ENCODE measurements at places on chromosomes 5 and 9. TPM values are rescaled to one million over a fixed set of nuclear protein-coding genes. Genes with fewer than 3 reads are reported as not detected.

DNA sequence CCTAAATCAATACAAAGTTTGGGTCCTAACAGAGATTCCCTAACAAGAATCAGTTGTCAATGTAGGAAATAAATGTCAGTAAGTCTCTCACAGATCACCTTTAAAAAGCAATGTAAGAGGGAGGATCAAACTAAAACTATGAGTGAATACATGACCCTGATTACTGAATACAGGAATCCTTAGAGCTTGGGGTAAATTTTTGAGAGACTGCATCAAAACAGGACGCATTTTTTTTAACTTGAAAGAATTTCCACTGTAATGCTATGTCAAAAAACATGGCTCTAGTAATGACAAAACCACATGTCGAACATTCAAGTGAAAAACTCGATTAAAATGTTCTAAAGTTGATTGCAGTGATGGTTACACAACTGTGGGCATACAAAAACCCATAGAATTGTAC lies 21.9 kb downstream of the ZDHHC21 start:
- no peak for DNase-seq

DNA sequence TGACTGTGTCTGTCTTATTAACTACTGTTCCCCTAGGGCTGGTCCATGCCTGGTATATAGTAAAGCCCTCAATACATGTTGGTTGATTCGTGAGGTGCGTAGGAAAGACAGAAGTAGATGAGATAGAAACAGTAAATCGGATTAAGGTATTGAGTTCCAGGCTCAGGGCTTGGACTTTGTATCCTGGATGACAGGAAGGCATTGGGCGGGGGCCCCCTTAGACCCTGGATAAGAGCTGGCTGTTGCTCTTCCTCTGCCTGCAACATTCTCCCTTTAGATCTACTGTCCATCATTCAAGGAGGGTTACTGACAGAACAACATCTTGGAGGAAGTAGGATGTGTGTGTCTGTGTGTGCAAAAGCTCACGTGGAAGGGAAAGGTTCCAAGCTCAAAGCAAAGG lies 31.2 kb upstream of the CTNNA1 start:
- DNase-seq: no peak

DNA sequence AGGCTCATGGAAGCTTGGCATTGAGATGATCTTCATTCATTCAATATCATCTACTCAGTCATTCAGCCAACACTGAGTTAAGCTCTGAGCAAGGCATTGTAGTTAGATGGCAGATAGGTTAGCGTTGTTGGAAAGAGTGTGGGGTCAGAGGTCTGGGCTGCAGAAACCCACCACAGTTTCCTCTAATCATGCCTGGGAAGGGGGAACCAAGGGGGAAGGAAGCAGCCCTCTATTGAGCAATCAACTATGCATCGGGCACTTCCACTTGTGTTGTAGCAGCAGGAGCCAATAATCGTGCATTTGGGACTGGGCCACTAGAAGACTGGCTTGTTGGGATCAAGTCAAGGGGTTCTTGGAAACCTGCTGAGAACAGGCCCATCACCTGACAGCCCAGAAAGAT lies 139.1 kb downstream of the PIP5K1B start:
- DNase-seq: peak; percentile 72

GRCh38 chr9:77092536-77092935 lies 73.1 kb downstream of the FOXB2 start:
- no peak for DNase-seq

- DNase-seq: no peak
Measured at GRCh38 chr9:7174301-7174700, 416.5 kb downstream of the KDM4C start.

DNA sequence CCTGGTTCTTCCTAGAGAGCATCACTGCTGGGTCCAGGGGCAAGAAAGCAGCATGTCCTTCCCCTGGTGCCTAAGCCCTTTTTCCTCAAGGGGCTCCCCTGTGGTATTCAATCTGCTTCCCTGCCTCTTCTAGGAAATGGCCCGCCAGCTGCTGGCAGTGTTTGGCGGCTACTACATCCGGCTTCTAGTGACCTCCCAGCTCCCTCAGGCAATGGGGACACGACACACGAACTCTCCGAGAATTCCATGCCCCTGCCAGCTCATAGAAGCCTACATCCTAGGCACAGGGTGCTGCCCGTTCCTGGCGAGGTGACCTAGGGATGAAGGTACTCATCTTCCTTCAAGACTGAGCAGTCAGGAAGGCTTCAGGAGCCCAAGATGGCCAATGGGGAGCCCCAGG lies 14.6 kb downstream of the TEX53 start:
- DNase-seq: no peak

The CD74 gene
- 4,939 TPM for polyA plus RNA-seq

DNA sequence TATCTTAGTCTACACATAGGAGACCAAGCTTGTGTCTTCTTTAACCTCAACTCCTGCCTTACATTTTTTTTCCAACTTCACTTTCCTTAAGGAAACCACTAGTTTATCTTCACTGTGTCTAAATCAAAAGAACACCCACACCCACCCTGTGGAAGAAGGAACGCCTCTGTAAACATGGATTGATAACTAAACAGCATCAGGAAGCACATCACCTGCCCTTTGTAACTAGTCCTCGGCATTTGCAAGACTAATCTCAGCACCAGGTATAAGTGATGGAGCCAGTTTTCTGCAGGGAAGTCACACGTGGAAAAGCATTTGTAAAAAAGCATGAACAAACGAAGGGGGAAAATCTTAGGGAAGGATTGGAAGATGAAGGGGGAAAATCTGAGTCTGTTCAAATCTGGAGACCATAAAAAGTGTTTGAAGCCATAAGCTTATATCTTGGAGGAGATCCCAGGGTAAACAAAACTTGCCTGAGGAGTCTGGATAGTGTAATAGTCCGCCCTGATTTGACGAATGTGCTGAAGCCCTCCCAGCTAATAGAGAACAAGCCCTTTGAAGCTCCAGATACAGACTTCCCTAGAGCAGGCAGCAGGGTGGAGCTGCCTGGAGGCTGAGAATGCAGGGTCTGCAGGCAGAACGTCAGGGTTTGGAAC lies 117.3 kb upstream of the LHFPL2 start:
- no peak for DNase-seq

DNA sequence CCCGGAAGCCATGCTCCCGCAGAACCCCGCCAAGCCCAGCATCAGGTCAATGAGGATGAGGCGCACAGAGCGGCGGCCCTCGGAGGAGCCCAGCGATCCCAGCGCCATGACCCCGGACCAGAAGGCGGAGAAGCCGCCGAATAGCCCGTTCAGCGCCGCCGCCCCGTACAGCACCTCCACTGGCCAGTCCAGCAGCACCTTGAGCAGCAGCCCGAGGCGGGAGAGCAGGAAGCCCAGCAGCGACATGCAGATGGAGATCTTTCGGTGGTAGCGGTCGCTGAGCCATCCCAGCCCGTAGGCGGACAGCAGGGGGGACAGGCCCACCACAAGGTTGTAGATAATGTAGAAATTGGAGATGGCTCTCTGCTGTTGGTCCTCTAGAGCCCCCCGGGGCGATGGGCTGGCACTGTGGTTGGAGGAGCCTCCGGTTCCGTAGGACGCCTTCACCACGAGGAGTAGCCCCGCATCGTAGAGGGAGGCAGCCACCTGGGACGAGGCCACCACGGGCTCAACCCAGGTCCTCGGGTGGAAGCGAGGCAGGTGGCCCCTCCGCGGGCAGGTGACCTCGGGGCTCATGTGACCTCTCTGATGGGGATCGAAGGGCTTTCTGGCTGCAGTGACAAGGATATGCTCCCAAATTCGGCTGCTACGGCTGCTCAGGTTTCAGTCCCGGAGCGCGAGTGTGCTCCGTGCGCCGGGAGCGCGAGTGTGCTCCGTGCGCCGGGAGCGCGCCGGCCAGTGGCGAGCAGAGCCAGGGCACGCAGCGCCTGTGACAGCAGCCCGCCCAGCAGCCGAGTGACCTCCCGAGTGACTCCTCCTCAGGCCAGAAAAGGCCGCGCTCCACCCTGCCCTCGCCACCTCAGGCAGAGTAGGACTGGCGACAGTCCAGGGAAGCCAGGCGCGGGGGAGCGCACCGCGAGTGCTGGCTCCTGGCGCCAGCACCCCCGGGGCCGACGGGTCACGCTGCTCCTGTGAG lies at the start of gene SLC46A2:
TSS of gene SLC46A2 (minus strand) at position 771 of the 976 bp plus-strand sequence. CDS start at position 576, 195 bp downstream.
- DNase-seq: peak; percentile 54

GRCh38 chr9:121718084-121718483 lies 66.7 kb downstream of the DAB2IP start:
- no peak for DNase-seq

DNA sequence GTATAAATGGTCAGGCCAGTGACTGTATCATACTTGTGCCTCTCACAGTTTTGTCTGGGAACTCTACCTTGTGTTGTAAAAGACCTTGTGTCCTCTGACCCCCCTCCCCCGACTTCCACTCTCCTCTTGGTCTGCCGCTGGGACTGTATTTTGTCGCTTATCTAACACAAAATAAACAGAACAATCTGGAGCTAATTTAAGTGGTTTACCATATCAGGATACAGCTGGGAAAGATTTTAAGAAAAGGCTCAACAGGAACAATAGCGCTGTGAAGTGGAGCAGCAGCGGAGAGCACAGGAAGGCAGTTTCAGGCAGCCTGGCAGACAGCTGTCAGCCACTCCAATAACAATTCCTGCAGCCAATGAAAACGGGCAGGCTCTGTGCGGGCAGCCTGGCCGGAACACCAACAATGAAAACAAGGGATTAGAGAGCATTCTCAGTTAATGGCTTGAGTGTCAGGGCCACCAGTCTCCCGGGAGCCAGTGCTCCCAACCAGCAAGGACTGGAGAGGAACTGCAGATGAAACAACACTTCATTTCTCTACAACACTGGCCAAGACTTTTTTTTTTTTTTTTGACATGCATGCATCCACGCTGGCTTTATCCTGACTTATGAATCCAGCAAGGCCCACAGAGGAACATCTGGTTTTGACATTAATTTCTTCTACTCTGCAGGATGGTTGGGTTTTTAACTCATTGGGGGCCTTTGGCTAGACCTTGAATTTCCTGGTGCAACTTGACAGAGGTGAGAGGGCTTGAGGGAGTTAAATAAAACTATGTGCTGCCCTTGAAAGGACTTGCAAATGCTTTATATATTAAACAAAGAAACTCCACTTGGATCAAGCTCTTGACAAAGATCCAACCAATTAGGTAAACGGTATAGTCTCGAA lies 76.7 kb downstream of the ARSB start:
- DNase-seq: no peak

DNA sequence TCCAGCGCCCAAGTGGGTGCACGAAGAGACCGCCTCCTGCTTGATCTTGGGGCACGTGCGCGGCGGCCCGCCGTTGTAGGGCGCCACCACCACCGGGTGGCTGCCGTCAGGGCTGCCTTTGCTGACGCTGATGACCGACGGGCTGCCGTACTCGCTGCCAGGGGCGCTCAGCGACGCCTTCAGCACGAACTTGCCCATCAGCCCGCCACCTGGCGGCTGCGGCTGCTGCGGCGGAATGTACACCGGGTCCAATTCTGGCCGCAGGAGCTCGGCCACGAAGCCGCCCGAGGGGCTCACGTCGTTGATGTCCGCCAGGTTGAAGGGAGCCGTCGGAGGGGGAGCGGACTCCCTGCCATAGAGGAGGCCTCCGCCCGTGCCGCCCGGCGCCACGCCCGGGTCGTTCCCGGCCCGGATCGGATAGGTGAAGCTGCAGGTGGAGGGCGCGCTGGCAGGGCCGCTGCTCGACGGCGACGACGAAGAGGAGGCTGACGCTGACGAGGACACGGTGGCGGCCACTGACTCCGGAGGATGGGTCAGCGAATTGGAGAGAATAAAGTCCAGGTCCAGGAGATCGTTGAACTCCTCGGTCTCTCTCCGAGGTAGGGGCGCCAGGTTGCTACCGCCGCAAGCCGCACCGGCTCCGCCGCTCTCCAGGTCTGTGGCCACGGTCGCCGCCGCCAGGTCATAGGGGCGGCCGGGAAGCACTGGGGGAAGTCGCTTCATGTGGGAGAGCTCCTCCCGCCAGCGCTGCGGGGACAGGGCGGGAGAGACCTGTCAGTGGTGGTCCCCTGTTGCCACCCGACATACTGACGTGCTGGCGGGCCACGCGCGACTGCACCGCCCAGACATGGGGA lies 1.8 kb downstream of the KLF4 start:
- DNase-seq: peak; percentile 75

GRCh38 chr5:109053995-109054417 lies 306.3 kb downstream of the FER start:
- no peak for DNase-seq

The STRBP gene
- polyA plus RNA-seq: 0.42 TPM

DNA sequence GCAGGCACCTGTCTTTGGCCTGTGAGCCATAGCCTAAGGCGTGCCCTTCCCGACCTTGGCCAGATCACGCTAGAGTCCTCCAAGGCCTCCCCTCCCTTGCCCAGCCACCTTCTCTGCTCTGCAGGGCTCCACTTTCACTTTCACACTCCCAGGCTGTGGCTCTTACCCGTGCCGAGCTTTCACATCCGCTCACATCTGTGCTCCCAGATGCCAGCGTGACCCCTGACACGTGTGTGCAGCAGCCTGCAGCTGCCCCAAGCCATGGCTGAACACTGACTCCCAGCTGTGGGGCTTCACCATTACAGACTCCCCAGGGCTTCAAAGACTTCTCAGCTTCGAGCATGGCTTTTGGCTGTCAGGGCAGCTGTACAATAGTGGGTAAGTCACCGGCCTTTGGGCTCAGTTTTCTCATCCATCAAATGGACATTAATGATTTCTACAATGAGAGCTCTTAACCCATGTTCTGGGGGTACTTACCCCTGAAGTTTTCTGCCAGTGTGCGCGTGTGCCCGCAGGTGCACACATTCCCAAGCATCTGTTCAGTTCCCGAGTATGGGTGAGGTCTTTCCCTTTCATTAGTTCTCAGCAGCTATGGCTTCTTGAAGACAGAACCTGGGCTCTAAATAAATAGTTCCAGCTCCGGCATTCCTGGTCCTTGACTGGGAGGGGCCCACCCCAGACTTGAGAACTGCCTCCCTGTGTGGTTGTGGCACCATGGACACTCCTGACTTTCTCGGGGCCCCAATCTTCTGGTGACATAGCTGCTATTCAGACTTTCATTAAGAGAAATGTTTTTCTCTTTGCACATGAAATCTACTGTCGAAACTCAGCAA lies 118.6 kb downstream of the RGS3 start:
- peak; percentile 85 for DNase-seq

The PCDHA9 gene
- polyA plus RNA-seq: not detected

- DNase-seq: no peak
Measured at GRCh38 chr5:58674711-58675110, 91.8 kb downstream of the RAB3C start.

The KIF12 gene
- polyA plus RNA-seq: not detected

The LIX1 gene
- polyA plus RNA-seq: not detected

GRCh38 chr9:112037281-112038016 lies 137.6 kb downstream of the SUSD1 start:
- DNase-seq: no peak

DNA sequence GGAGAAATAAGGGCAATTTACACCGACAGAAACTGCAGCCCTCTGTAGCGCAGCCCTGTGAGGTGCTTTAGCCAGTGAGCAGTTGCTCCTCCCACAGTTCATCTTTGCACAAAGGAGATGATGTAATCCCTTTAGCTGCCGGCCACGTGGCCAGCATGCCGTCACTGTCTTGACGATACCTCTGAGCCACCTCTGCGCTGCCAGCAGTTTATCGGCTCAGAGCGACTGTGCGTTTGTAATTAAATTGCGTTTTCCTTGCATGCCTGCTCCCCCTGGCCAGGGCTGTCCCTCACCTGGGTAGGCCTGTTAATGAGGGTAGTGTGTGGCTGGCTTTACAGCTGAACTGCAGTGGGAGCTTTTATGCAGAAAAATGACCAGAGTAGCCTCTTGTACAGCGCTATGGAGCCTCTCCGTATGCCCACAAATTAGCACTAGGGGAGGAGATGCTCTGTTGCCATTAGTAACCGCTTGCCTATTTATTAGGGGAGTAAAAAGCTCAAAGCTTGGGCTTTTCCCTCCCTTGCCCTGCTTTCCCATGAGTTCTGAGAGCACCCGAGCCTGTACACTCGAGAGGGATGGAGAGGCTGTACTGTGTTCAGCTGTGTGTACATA lies 107.0 kb downstream of the TRIO start:
- DNase-seq: peak; percentile 53

- no peak for DNase-seq
Measured at GRCh38 chr9:134288746-134289145, 37.5 kb upstream of the RXRA start.

The TTLL11 gene
- 2.9 TPM for polyA plus RNA-seq

Data from CD14-positive monocyte (primary cell).